ENCODE measurements at places on chromosomes 4 and X.

GRCh38 chr4:57187246-57187645, 77.1 kb upstream of the IGFBP7 start:
- no peak for DNase-seq

GRCh38 chrX:9664224-9664623, 101.4 kb downstream of the GPR143 start:
- DNase-seq, result no peak

GRCh38 chr4:98996765-98997068, 1.2 kb downstream of the METAP1 start:
- DNase-seq, result no peak

DNA sequence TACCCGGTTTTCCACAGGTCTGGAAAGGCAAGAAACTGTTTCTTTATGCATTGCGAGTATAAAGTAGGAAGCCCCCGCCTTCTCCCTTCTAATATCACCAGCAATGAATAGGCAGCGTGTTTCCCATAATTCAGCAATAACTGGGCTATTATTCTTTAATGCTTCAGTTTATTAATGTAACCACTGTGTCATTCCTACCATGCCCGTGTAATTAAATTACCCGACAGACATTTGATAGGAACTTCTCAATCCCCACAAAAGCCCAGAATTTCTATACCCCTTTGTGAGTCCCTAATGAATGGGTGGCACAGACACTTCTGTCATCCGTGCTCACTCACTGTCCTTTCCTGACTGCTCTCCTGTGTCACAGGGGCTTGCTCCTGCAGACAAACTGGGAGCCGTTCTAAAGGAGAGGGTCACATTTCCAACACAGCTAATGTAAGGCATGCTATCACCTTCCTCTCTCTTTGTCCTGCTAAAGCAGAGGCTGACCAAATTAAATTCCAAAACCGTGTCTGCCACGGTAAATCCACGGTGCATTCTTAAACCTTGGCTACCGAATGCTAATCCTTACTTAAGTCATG, 108.5 kb upstream of the MID1 start:
- no peak for DNase-seq

GRCh38 chr4:78613522-78614321, 62.2 kb downstream of the ANXA3 start:
- DNase-seq, result no peak

- DNase-seq, result no peak
These were observed 1833.0 kb upstream of the PCDH10 start for GRCh38 chr4:131316086-131316485.

DNA sequence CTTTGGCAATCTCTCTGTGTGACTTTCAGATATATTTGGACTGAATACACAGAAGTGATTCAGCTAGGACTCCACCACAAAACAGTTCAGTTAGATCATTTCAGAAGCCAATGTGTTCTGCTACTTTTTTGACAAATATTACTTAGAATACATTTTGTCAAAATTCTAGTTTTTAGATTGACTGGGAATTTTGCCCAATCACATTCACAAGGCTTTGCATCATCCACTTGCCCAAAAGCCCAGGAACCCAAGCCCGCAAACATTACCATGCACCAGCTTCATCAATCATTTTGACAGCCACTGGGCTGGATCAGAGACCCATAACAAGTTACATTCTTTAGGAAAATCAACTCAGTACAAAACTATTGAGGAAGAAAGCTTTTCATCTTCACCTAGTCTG, 256.6 kb upstream of the NDST3 start:
- no peak for DNase-seq

DNA sequence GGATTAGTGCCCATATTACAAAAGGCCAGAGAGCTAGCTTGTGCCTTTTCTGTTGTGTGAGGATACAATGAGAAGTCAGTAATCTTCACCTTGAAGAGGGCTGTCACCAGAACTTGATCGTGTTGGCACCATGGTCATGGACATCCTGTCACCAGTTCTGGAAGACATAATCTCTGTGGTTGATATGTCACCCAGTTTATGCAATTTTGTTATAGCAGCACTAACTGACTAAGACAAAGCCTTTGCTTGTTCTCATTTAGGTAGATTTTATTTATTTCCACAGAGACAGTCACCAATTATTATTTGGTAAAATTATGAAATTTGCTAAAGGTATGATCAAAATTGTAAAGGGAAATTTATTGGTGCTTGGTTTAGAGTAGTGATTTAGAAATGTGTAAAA, 308.8 kb upstream of the CPXCR1 start:
- no peak for DNase-seq

GRCh38 chr4:94400191-94400590, 51.6 kb upstream of the PDLIM5 start:
- no peak for DNase-seq

DNA sequence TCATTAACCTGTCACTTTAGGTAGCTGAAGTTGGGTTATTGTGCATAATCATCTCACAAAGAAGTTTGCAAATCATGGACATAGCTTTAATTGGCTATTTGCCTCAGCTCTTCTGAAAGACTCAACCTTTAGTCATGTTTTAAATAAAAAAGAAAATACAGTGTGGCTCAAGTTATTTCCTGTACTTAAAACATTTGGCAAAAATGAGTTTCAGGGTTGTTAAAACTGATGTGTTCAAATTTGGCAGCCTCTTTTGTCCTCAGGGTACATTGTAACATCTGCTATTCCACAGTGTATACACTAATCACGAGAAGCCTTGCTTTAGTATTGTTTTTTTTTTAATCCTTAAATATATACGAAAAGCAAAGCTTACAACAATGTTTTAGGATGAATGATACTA, 31.5 kb upstream of the HPGD start:
- DNase-seq, result no peak

DNA sequence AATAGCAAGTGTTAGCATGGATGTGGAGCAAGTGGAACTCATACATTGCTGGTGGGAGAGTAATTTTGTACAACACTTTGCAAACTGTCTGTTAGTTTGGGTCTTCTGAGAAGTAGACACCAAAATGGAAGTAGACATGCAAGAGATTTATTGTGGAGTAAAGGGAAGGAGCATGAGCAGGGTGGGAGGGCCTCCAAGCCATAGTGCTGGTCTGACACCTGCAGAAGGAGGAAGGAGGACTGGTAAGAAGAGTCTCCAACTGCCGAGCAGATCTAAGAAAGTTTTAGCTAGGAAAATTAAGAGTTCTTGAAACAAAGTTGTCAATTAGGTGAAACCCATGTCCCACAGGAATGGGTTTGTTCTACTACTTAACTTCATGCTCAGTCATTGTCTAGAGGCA, 64.0 kb upstream of the DDIT4L start:
- no peak for DNase-seq

DNA sequence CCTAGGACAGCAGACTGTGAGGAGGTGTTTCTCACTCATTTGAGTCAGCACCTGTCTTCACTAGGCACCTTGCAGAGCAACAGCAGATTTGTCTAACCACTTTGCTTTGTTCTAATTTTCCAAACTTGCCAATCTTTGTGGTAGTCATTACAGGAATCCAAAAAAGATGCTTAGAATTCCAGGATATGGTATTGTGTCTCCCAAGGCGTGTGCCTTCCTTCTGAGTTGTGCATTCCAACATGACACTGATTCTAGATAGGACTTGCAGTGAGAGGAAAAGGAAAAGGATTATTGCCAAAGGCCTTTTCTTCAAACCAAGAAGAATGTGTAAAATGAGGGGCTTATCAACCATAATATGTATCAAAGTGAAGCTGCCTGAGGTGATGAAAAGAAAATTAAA, 126.2 kb downstream of the MAPK10 start:
- no peak for DNase-seq

GRCh38 chrX:17617806-17618205, 119.5 kb upstream of the SCML1 start:
- no peak for DNase-seq

DNA sequence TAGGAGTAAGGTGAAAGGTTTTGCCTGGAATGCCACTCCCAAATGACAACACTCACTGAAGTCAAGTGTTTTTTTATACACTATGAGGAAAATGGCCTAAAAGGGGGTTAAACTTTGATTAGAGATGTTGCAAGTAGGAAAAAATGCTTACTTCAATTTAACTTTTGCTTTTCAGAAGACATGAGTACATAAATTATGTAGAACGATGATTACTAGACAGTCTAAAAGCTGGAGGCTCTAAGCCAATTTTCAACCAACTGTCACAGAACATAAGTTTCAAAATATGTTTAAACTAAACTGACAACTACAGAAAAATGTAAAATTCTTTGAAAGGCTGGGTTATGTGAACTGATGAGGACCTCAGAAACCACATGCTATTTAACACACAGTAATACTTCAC, 83.4 kb downstream of the SHISA3 start:
- DNase-seq, result no peak

DNA sequence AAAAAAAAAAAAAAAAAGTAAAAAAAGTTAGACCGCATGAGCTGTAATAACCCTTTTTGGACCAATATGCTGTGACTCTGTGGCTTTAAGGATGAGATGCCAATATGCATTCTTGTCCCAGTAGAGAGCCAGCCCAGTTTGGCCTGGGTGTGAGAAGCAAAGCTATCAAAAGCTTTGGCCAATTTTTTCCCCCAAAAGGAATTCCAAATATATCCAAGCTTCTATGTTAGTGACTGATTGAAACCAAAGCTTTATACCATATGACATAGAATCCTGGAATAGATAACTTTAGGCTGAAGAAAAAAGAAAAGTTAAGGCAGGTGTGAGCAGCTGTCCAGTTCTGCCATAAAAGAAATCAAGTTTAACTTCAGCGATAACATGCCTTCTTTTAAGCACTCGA, 30.5 kb upstream of the RBPJ start:
- no peak for DNase-seq

- no peak for DNase-seq
These were observed 1930.0 kb upstream of the AGA start for GRCh38 chr4:179372242-179372641.

- DNase-seq, result no peak
These were observed 98.2 kb upstream of the ARSJ start for GRCh38 chr4:114077610-114078009.

DNA sequence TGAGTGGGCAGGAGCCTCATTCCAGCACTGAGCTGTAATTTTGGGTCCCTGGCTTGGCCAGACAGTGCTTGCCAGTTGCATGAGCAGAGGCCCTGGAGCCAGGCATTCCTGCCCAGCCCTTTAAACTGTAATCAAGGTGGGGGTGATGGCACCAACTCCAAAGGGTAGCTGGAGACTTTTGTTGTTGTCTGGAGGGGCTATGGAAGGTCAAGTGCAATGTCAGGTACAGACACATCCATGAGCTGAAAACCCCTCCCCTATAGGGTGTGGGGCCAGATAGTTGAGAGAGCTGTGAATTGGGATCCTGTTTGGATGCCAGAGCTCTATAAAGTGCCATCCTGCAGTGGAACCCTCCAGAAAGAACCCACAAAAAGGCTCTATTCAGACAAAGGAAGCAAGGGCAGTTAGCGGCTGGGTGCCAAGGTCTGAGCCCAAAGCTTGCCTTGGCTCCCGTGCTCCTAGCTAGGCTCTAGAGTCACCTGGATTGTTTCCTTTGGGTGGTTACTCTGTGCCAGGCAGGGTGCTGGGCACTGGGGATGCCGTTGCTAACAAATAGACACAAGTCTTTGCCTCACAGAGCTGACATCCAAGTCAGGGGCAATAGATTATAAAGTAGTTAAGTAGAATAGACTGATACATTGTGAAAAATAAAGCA, 163.0 kb downstream of the EFNB1 start:
- no peak for DNase-seq

DNA sequence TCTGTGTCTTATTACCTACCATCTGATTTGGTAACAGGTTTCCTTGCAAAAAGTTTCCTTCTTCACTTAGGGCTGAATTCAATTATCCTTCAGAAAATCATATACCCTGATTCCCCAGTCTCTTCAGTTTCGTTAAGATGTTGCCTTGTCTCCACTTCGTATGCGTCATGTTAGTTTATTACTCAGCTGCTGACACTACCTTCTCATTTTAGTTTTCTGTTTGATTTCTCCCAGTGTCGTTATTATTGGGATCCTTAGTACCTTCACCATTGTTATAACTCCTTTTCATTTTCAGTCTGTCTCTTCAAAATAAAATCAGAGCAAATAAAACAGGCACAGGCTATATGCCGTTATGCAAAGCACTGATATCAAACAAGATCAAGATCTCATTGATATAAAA, 87.5 kb upstream of the RBPJ start:
- no peak for DNase-seq

- no peak for DNase-seq
These were observed 802.0 kb downstream of the RPA4 start for GRCh38 chrX:97685753-97686152.

GRCh38 chr4:121728798-121729226, 32.0 kb upstream of the ANXA5 start:
- no peak for DNase-seq

DNA sequence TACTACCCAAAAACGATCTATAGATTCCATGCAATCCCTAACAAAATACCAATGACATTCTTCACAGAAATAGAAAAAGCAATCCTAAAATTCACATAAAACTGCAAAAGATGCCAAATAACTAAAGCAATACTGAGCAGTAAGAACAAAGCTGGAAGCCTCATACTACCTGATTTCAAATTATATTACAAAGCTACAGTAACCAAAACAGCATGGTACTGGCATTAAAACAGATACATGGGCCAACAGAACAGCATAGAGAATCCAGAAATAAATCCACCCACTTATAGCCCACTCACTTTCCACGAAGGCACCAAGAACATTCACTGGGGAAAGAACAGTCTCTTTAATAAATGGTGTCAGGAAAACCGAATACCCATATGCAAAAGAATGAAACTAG, 74.7 kb downstream of the PHF8 start:
- no peak for DNase-seq

GRCh38 chrX:68634649-68635227, 12.7 kb upstream of the STARD8 start:
- no peak for DNase-seq

- DNase-seq, result no peak
These were observed 72.3 kb upstream of the ADGRG2 start for GRCh38 chrX:19194285-19195242.

DNA sequence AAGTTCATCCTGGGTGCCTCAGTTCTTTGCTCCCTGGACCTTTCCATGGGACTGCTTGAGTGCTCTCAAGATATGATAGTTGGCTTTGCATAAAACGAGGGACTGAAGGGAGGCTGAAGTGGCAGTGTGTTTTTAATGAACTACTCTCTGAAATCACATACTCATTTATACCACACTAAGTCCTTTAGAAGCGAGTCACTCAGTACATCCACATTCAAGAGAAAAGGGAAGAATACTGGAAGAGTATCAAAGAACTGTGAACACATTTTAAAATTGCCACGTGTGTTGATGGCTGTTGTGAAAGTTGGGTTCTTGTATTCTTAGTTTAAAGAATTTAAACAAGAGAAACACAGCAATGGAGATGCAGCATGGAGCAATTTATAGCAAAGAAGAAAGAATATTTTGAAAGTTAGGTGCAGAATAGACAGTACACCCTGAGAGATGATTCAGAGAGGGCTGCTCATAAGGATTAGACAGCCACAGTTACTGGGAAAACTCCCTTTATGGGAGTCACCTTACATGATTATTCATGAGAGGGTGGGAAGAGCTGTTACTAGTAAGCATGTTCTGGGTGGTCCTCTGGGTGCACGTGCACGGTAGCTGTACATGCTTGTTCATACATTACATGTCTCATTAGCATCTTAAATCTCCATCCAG, 380.7 kb downstream of the ADGRL3 start:
- DNase-seq, result no peak
